ENCODE measurements at places on chromosomes 11 and 22.
A peak's percentile ranks its signal among the peaks of the same experiment; 100 is the strongest.

GRCh38 chr11:134645576-134645975, 233.5 kb upstream of the B3GAT1 start:
- DNase-seq, result no peak

DNA sequence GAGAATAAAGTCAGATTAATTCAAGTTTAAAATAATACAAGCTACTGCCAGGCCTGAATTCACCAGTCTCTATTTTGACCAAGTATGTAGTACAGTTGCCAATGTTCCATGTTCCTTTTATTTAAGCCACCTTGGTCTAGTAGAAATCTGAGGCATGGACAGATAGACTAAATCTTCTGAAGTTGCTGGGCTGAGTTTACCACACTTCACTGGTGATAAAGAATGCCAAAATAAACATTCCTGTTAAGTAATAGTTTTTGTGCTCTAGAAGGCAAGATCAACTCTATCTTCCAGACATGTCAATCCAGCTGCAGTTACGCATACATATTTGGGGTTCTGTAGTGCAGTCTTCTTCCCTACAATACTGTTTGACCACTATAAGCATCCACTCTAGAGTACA, 83.9 kb upstream of the C11orf87 start:
- no peak for DNase-seq

DNA sequence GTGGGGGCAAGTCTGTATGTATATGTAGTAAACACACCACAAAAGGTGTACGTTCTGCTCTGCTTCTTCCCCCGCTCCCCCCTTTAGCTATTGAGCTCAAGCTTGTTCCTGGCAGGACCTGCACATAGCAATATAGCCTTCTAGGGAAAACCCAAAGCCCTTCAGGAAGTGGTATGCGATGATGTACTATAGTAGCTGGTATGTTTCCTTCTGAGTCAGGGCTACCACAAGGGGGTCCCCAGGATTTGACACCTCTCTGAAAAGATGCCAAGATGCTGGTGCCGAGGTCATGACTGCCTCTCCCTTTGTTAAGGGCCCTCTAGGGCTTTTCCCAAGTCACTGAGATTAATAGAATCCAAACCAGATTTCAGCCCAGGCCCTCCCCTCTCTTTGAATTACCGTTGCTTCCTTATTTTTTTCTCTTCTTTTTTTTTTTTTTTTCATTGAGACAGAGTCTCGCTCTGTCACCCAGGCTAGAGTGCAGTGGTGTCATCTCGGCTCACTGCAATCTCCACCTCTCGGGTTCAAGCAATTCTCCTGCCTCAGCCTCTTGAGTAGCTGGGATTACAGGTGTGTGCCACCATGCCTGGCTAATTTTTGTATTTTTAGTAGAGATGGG, 268.4 kb downstream of the ETS1 start:
- DNase-seq, result no peak

DNA sequence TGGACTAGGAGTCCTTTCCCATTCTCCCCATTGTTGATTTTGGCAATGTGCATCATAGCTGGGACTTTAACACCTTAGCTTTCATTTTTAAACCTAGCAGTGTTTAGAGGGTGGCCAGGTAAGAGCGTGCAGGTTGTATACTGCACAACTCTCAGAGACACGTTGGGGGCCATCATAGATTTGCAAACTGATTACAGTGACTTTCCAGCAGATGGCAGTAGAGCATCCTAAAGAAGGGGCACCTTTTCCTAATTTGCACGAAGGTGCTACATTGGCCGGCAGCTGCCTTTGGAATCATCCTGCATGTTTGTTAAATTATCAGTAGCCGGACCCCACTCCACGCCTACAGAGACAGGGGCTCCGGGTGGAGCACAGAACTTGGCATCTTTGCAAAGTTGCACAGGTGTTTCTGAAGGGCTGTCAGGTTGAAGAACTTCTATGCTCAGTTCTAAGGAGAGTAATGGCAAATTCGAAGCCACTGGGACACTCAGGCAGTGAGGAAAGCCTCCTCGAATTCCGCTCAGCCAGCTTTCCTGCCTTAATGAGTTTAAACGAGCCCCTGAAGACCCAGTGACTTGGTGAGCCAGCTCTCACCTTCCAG, 7.7 kb downstream of the LHFPL7 start:
- peak; percentile 82 for DNase-seq

- peak; percentile 69 for DNase-seq
Observed at GRCh38 chr22:17896586-17896985, 122.3 kb upstream of the BID start.

DNA sequence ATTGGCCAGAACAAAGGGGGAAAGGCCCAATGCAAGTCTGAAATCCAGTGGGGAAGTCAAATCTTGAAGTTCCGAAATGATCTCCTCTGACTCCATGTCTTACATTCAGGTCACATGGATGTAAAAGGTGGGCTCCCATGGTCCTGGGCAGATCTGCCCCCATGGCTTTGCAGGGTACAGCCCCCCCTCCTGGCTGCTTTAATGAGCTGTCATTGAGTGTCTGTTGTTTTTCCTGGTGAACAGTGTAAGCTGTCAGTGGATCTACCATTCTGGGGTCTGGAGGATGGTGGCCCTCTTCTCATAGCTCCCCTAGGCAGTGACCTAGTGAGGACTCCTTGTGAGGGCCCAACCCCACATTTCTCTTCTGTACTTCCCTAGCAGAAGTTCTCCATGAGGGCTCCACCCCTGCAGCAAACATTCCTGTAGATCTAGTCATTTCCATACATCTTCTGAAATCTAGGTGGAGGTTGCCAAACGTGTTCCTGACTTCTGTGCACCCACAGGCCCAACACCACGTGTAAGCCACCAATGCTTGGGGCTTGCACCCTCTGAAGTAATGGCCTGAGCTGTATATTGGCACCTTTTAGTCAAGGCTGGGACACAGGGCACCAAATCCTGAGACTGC, 9.3 kb downstream of the CARD18 start:
- DNase-seq, result no peak

DNA sequence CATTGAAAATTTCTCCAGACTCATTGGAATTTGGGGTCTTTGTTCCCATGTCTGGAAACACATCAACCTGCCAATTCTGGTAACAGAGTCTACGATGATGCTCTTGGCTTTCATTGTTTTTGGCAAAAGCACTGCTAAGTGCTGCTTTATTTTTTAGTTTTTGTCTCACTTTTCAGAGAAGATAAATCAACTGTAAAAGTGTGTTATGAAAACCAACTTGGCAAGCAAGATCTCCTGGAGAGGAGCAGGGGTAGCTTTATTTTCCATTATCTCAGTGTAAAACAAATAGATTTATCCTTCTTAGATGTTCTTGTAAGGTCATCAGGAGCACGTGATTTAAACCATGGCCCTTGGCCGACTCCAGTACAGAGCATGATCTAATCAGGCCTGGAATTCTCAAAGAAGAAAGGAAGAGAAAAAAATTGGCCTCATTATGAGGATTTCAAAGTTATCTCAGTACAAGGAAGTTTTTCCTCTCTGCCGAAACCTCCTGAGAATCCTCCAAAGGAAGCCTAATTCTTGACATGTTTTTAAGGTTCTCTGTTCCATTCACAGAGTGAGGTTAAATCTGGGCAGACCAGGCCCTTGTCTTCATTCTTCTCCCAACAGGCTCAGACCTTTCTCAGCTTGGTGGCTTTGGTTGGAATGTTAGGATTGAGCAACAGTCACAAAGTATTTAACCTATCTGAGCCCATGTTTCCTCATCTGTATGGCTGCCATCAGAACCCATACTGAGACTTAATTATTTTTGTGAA, 16.4 kb upstream of the PAMR1 start:
- DNase-seq, result no peak

DNA sequence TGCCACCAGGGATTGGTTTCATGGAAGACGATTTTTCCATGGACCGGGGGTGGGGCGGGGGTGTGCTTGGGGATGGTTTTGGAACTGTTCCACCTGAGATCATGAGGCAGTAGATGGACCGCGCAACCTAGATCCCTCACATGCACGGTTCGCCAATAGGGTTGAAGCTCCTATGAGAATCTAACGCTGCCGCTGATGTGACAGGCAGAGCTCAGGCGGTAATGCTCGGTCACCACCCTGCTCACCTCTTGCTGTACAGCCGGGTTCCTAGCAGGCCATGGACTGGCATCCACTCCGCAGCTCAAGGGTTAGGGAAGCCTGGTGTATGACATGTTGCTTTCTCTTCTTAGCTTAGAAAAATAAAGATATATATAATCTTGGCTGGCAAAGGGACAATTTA, 22.0 kb downstream of the RBX1 start:
- no peak for DNase-seq

DNA sequence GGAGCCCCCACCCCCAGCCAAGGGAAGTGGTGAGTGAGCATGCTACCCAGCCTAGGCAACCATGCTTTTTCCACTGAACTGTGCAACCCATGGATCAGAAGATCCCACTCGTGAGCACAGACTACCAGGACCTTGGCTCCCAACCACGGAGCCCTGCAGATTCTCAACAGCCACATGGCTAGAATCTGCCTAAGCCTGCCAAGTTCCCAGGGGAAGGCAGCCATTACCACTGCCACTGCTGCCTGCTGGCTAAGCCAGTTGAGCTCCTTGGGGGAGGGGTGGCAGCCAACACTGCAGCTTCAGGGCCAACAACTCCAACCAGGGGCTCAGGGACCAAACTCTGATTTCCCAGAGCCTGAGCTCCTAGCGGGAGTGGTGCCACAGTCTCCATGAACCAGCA, 195.8 kb downstream of the DLG2 start:
- DNase-seq, result no peak

GRCh38 chr22:35988030-35988429, 40.6 kb downstream of the RBFOX2 start:
- DNase-seq, result no peak

DNA sequence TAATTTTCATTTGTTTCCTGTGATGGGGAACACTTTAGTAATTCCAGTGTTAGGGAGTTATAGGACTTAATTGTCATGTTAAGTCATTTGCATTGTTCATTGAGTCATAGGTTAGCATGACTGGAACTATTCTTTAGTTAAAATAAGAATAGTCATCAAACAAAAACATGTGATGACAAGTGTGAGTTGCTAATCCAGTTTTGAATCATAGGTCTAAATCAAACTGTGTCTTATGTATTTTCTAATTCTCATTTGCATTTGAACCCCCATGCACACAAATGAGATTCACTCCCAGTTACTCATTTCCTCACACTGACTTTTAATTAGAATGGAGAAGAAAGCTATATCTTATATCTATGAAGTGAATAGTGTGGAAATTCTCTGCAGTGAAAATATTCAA, 405.6 kb downstream of the LRRC4C start:
- DNase-seq, result no peak

DNA sequence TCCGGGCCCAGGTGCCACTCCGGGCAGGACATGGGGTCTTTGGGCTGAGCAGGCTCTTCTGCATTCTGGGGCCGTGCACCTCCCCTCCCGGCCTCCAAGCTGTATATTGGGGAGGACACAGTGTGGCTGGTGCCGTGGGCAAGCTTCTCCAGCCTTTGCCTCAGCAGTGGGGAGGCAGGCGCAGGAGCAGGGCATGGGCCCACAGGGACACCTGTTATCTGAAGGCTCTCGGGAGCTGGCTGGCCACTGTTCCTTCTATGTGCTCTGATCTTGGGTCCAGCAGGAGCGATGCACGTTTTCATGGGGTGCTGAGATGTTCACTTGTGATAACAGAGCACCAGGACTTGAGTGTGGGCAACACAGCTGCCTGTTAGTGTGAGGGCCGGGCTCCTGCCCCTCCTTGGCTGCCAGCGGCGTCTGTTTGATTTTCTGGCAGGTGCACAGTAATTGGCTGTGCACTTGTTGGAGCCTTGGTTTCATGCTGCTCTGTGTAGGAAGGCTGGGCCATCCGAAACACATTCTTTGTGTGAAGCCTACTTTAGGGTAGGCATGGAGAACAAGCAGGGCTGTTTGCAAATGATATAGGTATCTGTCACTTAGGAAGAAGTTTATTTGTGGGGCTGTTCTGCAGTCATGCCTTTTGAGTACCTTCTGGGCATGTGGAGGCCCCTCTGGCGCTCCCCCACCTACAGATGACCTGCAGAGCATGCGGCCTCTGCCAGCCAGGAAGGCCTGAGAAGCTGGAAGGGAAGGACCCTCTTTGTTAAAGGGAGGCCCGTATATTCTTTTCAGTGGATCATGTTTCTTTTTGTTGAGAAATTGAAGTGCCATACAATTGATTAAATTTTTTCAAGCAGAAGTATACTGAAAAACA, 201.5 kb downstream of the TBC1D22A start:
- no peak for DNase-seq

DNA sequence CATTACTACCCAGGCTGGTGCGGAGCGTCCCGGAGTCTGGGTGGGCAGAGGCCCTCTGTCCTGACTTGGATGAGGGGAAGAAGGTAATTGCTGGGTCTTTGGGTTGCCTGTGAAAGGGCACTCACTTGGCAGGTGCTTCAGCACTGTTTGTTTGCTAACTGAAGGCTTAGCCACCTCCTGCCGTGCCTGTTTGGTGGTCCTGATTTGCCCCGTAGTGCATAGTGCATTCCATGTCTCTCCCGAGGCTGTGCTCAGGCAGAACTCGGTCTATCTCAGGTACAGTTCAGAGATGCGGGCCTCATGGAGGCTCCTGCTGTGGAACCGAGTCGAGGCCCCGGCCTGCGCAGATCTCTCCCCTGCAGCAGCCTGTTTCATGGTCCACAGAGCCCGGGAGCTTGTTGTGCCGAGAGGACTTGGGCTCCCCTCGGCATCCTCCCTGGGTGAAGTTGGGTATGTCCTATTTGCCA, 146.2 kb downstream of the TBC1D22A start:
- DNase-seq, result peak; percentile 76

DNA sequence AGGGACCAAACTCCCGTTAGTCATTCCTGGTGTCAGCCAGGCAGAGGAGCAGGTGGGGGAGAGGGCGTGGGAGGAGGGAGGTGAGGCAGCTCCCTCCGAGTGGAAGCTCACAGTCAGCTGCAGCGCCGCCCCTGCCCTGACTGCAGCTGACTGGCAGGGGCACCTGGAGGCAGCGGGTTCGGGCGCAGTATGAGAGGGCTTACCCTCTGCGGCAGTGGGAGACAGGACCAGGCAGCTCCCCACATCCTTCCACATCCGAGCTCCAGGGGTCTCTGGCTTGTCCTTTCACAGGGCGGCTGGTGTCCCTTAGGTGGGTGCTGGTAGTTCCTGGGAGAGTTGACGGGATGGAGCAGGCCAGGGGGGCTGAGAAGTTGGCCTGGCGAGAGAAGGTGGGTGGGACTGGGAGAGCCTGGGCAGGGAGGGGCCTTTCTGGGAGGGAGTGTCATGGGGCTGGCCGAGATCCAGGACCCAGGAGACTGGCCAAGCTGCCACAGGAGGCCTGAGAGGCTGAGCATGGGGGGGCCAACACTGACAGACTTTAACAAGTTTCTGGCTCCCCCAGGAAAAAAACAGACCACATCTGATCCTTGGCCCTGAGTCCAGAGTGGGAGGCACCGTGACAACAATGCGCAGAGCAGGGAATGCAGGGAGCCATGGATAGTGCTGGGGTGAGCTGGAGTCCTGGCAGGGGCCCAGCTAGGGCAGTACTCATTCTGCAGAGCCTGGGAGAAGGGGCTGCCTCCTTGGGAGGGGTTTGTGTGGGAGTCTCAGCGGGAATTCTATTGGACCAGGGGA, 4.9 kb downstream of the ADORA2A start:
- DNase-seq, result no peak
